ENCODE measurements at places on chromosomes 5 and 9.

- DNase-seq: no peak
These were observed 24.4 kb downstream of the FBLL1 start for GRCh38 chr5:168553377-168554130.

GRCh38 chr9:113619491-113620376 lies 156.2 kb downstream of the RGS3 start:
- DNase-seq: no peak

GRCh38 chr5:67416986-67417385 lies 220.4 kb upstream of the CD180 start:
- DNase-seq: no peak

- no peak for DNase-seq
These were observed 507.6 kb downstream of the CETN3 start for GRCh38 chr5:89901983-89902382.

DNA sequence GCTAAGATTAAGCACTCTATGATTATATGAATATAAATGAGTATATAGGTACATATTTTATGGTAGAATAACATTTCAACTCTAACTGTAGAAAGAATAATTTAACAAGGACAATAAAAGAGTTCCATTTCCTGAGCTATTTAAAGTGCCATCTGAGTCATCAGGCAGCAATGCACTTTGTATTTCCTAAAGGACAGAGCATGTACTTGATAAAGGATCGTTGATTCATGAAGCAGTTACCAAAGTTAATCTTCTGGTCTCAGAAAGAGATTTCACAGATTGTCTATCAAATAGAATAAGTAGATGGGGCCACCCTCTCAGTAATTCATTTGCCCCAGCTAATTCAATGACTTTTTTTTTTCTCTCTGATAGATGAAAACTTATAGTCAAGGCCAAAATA lies 747.8 kb downstream of the CDH18 start:
- no peak for DNase-seq

- no peak for DNase-seq
These were observed 27.5 kb downstream of the CORO2A start for GRCh38 chr9:98164912-98165311.

DNA sequence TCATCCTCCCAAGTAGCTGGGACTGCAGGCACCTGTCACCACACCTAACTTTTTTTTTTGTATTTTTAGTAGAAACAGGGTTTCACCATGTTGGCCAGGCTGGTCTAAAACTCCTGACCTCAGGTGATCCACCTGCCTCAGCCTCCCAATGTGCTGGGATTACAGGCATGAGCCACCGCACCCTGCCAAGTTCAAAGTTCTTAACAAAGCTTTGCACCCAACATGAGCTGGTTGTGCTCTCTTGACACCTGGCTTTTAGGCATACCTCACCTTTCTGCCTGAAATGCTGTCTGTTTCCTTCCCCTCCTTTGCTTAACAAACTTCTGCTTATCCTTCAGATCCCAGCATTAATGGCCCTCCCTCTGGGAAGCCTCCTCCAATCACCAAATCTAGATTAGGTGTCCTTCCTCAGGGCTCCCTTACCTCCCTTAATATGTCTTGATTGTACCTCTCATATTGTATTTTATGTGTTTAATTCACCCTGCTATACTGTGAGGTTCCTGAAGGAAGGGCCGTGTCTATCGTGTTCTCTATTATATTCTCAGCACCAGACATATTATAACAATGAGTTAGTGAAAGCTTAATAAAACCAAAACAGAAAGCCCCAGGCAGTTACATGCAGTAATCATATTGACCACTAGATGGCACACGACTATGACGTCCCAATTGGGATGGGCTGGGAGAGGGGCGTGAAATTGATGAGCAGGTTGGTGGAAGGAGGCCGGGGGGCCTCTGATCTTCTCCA lies 62.9 kb upstream of the PPARGC1B start:
- DNase-seq: no peak

DNA sequence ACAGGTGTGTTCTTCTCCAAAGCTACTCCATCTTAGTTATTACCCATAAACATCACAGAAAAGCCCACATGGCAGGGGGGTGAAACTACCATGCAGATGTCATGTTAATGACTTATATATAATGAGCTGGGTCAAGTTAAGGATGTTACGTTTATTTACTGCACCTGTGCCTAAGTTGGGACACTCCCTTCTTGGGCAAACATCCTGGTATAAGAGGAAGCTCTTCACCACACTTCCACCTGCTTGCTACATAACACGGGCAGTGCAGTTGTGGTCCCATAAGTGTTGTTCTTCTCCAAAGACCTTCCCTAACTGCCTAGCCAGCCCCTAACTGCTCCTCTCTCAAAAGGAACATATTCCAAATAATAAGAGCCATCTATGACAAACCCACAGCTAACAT lies 9.3 kb upstream of the ZCCHC9 start:
- no peak for DNase-seq

DNA sequence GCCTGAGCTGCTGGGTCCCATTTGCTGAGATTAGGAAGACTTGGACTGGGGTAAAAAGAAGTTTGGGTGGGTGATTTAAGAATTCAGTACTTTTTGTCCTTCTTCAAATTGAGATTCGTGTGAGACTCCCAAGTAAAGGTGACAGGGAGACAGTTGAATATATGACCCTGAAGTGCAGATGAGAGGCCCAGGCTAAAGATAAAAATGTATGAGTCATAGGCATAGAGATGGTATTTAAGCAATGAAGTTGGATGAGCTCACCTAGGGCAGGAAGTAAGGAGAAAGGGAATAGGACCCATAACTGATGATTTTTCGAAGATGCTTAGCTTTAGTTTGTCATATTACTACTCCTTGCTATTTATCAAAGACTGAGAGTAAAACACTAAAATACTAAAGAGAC lies 255.9 kb upstream of the ADRA1B start:
- no peak for DNase-seq

- no peak for DNase-seq
These were observed 47.2 kb downstream of the NIPAL4 start for GRCh38 chr5:157506981-157507780.

DNA sequence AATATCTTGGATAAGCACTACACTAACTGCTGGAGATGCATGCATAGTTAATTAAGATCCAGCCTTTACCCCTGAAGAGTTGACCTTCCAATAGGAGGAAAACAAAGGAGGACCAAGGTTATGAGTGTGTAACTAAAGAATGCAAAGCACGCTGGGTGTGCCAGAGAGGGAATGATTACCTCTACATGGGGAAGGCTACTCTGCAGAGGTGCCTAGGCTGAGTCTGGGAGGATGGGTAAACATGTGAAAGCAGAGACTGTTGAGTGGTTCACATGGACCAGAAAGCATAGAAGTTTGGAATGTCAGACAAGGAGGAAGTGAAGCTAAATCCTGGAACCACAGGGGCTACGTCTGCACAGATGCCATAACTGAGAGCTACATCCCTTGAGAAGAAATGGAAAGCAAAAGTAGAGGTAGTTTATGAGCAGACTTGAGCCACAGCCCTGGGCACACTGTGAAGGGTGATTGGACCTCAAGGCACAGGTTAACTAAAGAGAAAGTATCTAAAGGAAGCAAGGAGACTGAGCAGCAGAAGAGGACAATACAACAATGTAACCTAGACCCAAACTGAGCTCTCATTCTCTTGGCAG lies 176.2 kb downstream of the DENND1A start:
- DNase-seq: no peak

DNA sequence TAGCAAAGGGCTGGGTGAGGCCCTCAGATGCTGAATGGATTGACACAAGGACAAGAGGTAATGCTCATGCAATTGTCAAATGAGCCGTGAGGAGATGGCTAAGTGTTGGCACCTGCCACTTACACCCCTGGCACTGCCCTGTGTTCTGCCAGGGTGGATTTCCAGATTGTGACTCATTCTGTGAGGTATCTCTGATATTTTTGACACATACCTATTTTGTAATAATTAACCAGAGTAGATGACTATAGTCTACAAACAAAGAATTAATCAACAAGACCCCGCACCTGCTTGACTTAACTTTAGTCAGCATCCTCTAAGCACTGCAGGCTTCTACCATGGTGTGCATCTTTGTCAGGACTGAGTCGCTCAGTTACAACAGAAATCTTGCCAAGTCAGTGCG lies 200.8 kb downstream of the DIRAS2 start:
- no peak for DNase-seq

GRCh38 chr9:85971731-85972130 lies 30.8 kb downstream of the NAA35 start:
- no peak for DNase-seq

- no peak for DNase-seq
These were observed 801.4 kb downstream of the BRINP1 start for GRCh38 chr9:118567861-118568260.

DNA sequence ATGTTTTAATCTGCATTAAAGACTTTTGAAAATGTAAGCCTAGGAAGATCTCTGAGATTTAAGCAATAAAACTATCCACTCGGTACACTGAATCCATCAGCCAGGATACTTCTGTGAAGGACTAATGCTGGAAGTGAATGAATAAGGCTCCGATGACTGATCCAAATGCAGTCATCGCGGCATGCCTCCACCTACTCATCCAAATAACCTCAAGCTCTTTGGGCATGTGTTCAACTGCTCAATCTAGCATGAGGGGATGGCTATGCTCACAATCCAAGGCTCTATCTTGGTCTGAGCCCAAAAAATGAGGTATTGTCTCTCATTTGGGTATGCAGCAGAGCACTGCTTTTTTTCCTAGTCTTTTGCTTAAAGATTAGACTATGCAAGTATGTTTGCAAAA lies 19.2 kb downstream of the MARCHF3 start:
- no peak for DNase-seq

- peak; percentile 86 for DNase-seq
These were observed 118.3 kb downstream of the SLC1A3 start for GRCh38 chr5:36724467-36725332.
